Mesangial cell (primary cell): ENCODE measurements at places on chromosomes 3 and 15. TPM values are rescaled to one million over a fixed set of nuclear protein-coding genes. Genes with fewer than 3 reads are reported as not detected.

Gene CPEB1
- 0.65 and 1.4 TPM in 2 replicates for total RNA-seq

Gene TEX55
- not detected in 2 replicates for total RNA-seq

Gene SLC15A2
- total RNA-seq: 0.16 and 0.51 TPM in 2 replicates

Gene ZNF80
- not detected in 2 replicates for total RNA-seq

Gene SNTN
- total RNA-seq: not detected in 2 replicates

Gene ABI3BP
- total RNA-seq: 0.49 and 1.0 TPM in 2 replicates

Gene OR5K2
- total RNA-seq: not detected in 2 replicates

Gene NDN
- total RNA-seq: 56.5 and 64.7 TPM in 2 replicates

Gene ACP3
- 1.5 TPM in 1 of 2 replicates, not detected in the other for total RNA-seq

Gene CATSPER2
- total RNA-seq: 0.25 and 0.33 TPM in 2 replicates

Gene ZKSCAN7
- total RNA-seq: 4.9 and 8.0 TPM in 2 replicates

Gene BCL6
- total RNA-seq: 9.6 and 26.0 TPM in 2 replicates
